ENCODE measurements at places on chromosomes 5 and 9.

DNA sequence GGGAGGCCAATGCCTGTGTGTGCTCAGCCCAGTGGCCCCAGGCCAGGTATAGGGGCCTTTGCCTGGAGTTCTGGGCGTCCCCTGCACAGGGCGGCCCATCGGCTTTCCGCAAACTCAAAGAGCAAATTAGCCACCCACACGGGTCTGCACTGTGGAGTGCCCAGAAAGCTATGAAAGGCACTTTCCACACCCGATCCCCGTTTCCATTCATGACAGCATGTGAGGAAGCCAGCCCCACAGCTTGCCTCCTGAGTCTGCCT, 5.2 kb downstream of the DBH start:
- DNase-seq, result no peak

DNA sequence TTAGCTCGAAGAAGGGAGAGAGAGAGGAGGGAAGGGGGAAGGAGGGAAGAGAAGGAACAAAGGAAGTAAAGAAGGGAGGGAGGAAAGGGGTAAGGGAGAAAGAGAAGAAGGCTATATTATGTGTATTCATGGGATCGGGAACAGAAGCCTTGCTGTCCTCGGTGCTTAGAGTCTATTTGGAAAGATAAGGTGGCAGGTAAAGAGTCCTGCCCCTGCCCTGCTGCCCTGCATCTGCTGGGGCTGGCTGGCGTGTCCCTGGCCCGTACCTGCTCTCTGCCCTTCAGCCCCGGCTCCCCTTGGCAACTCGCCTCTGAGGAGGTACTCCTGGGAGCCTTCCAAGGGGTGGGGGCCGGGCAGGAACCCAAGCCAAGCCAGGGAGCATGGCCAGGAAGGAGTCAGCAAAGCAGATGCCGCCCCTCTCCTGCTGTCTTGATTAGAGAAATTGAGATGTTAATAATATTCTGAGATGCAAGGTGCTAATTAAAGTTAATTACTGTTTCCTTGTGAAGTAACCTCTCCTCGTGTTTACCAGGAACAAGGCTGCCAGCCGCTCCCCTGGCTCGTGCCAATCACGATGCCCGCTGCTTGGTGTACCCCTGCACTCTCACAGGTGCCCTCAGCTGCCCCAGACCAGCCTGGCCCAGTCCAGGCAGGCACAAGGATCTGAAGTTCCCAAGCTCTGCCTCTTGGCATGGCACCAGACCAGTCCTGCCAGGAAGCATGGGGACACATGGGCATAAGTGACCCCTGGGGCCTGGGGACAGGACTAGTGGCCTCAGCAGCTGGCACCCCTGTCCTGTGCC, 36.6 kb downstream of the PCDH1 start:
- DNase-seq, result no peak

DNA sequence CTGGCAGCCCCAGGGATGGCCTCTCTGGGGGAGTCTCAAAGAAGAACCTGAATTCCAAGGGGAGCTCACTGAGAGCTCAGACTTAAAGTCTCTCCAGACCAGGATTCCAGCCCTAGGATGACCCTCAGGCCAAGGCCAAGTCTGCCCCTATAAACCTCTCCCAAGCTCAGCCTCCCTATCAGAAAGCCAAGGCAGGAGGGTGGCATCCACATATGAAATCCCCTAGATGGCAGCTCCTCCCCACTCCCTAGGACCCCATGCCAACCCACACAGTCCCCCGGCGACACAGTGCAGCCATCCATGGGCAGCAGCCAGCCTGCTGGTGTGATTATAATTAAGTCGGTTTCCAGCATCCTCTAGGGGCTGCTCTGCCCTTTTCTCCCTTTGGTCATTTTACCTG, 269.9 kb downstream of the CDK5RAP2 start:
- no peak for DNase-seq

- DNase-seq, result no peak
Observed at GRCh38 chr5:638501-639252, 26.5 kb downstream of the CEP72 start.

- no peak for DNase-seq
Observed at GRCh38 chr5:57508211-57508610, 25.6 kb upstream of the ACTBL2 start.

- no peak for DNase-seq
Observed at GRCh38 chr9:13524245-13524644, 244.8 kb upstream of the MPDZ start.

DNA sequence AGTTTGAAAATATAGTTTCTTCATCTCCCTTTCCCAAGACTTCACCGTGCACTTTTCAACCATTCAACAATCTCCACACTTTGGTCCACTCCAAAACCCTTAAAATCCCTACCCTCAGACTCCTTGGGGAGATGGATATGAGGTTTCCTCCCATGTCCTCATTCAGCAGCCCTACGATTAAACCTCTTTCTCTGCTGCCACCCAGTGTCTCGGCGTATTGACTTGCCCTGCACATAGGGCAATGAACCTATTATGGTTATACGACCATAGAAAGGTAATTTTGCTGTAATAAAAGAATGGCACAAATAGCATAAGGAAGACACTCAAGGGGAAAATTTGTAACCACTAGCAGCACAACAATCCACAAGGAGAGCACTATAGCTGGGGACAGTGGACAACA, 803.5 kb downstream of the TLE1 start:
- DNase-seq, result no peak

DNA sequence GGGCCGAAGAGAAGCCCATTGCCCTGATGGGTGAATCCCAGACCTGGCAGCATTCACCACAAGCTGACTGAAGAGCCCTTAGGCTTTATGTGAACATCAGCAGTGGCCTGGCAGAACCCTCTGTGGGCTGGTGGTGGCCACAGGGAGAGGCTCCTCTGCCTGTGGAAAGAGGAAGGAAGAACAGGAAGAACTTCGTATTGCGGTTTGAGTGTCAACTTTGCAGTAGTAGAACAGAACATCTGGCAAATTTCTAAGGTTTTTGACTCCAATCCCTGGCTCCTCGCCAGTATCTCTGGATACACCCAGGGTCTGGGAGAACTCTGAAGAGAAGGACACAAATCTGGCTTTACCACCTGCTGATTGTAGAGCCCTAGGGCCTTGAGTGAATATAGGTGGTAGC, 356.4 kb upstream of the GRAMD2B start:
- DNase-seq, result no peak

DNA sequence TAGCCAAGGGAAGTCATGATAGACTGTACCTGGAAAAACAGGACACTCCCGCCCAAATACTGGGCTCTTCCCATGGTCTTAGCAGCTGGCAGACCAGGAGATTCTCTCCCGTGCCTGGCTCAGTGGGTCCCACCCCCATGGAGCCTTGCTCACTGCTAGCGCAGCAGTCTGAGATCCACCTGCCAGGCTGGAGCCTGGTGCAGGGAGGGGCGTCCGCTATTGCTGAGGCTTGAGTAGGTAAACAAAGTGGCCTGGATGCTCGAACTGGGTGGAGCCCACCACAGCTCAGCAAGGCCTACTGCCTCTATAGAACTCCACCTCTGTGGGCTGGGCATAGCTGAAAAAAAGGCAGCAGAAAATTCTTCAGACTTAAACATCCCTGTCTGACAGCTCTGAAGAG, 10.1 kb upstream of the THG1L start:
- no peak for DNase-seq

GRCh38 chr9:127813686-127814226, 11.1 kb downstream of the FPGS start:
- no peak for DNase-seq

DNA sequence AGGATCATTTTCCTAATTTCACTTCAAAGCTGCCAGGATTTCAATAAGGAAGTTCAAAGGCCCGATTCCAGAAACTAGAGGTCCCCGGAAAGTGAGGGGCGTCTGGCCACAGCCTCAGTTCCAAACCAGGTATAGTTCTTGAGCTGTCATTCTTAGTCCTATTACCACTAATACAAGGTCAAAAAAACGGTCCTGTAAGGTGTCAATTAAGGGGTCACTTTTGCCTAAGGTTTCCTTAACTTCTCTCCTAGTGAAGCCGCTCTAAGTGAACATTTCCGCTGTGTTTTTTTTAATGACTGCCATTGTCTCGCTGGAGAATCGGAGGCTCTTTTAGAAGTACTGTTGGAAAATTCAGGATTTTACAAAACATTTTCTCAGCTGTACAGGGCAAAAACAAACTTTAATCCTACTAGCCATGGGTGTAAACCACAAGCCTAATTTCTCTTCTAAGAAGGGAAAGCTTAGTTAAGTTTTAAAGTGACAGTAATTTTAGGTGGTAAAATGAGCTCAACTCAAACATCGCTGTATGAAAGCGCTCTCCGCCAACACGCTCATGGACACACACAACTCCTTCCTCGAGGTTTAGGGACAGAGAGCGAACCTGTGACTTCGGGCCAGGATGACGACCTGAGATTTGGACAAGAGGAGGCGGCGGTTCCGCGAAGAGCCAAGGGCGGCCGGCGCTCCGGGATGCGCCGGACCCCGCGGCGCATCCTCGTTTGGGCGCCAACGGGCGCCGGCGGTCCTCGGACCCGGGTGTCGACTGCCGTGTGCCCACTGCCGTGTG, 76.7 kb upstream of the IFNE start:
- no peak for DNase-seq
